Naive thymus-derived CD4-positive, alpha-beta T cell (primary cell): ENCODE measurements at places on chromosomes 12 and 14. TPM values are rescaled to one million over a fixed set of nuclear protein-coding genes. Genes with fewer than 3 reads are reported as not detected.

NRL gene
- total RNA-seq, result 4.3 TPM

SERPINA10 gene
- total RNA-seq, result not detected

NRXN3 gene
- not detected for total RNA-seq

TMEM116 gene
- total RNA-seq, result 23.0 TPM

MAP1LC3B2 gene
- 0.48 and 1.3 TPM in 2 replicates for total RNA-seq

DNA sequence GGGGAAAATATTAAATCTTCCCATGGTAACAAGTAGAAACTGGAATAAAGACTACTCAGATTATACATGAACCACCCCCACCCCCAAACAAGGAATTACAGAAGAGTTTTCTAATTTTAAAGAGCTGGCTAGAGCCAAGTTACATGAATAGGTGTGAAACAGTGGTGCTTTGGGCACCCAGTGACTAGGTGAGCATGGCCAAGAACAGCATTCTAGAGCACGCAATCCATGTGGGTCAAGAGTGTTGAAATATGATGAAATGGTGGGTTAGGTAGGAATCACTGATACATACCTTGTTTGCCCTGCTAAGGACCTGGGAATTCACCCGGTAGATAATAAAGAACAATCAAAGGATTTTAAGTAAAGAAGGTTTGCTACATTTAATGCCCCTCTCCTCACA lies 118.1 kb upstream of the SLCO1C1 start:
- DNase-seq, result no peak

GRCh38 chr14:34331728-34332623 lies 130.1 kb downstream of the SPTSSA start:
- peak; percentile 28 for DNase-seq

- no peak for DNase-seq
Observed at GRCh38 chr12:31846405-31846804, 112.8 kb upstream of the RESF1 start.

- DNase-seq, result no peak
Observed at GRCh38 chr14:26138764-26139445, 458.9 kb downstream of the NOVA1 start.

DNA sequence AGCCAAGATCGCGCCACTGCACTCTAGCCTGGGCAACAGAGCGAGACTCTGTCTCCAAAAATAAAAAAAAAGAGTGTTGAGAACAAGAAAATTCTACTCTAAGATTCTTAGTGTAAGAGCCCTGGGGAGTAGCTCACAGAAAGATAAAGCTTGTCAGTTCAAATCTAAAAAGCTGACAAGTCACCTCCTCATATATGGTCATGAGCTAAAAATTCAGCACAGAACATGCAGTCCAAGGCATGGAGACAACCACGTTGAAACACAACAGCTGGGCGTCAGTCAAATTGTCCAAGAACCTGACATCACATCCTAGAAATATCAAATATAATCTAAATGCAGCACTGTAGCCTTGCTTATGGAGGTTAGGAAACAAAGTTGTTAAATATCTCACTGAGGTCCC lies 47.8 kb downstream of the CLIP1 start:
- no peak for DNase-seq

GRCh38 chr14:87131879-87132278 lies 861.1 kb downstream of the GALC start:
- DNase-seq, result no peak

DNA sequence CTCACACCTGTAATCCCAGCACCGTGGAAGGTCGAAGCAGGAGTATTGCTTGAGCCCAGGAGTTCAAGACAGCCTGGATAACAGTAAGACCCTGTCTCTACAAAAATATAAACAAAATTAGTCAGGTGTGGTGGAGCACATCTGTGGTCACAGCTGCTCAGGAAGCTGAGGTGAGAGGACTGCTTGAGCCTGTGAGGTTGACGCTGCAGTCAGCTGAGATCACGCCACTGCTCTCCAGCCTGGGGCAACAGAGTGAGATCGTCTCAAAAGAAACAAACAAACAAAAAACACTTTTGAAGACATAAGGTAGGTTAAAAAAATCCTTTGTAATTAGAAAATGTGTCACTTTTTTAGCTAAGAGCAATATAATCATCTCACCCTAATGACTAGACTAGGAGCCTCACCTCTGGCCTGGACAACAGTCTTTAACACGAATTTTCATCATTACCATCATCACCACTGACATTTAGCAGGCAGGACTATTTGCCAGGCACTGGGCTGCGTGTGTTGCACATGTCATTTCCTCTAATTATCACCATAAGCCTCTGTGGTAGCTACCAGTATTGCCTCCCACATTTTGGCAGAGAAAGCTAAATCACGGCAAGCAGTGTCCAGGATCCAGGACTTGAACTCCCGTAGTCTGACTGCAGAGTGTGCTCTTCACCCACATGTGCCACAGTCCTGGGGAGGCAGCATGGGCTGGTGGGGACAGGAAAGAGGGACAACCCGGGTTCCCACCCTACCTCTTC lies 4.6 kb upstream of the SYCP3 start:
- no peak for DNase-seq

GRCh38 chr14:66944872-66945271 lies 244.4 kb upstream of the GARIN2 start:
- no peak for DNase-seq

DNA sequence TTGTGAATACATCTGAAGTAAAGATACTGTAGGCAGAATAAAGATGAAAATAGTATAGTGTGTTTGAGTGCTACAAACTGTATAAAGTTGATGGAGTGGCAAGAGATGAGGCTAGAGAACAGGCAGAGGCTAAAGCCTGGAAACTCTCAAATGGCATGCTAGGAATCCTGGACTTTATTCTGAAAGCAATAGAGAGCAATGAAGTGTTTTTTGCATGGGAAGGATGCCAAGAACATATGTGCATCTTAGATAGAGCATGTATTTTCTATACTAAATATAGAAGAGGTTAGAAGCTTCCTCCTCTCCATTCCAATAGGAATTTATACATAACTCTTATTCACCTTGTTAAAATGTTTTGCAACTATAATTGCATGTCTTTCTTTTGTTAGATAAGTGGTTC lies 86.3 kb upstream of the TMTC2 start:
- no peak for DNase-seq

- no peak for DNase-seq
Observed at GRCh38 chr12:100789146-100789545, 5.4 kb upstream of the ANO4 start.
